ENCODE measurements at places on chromosomes 5 and 9.

GRCh38 chr9:119526698-119527097 is 157.5 kb upstream of the BRINP1 start:
- DNase-seq, result no peak

GRCh38 chr5:10310066-10310779 is 2.5 kb upstream of the CMBL start:
- DNase-seq, result no peak

DNA sequence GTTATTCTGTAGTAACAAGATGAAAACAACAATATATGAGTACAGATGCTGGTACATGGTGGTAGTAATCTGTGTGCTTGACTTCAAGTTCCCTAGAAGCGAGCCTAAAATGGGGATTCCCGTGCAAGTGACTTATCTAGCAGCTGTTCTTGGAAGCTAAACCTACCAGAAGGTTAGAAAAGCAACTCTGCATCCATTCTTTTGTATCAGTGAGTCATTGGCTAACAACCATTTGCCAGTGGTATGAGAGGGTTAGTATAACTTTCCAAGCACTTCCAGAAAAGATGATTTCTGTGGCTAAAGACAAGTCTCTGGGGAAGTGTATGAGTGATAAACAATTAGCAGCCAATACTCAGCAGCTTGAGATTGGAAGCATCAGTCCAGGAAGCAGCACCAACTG is 787.7 kb upstream of the CDH6 start:
- no peak for DNase-seq

DNA sequence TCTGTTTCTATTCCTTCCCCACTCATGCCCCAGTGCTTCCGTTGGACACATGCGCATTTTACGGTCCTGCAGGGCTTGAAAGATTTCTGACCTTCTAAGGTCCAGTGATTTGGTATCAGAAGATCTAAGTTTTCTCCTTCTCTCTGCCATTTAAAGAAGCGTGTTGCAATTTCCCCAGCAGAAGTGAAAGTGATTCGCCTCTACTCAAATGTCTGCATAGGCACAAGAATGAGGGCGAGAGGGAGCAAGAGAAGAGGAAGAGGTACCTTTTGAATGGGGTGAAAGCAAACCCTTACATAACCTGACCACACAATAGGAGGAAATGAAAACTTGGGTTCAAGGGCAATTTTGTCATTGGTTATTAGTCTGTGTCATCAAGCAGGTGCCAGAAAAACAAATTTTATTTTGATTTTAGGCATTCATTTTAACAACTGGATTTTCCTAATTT is 31.7 kb upstream of the NR3C1 start:
- peak; percentile 4 for DNase-seq

GRCh38 chr9:27041746-27042145 is 36.3 kb upstream of the LRRC19 start:
- DNase-seq, result no peak

DNA sequence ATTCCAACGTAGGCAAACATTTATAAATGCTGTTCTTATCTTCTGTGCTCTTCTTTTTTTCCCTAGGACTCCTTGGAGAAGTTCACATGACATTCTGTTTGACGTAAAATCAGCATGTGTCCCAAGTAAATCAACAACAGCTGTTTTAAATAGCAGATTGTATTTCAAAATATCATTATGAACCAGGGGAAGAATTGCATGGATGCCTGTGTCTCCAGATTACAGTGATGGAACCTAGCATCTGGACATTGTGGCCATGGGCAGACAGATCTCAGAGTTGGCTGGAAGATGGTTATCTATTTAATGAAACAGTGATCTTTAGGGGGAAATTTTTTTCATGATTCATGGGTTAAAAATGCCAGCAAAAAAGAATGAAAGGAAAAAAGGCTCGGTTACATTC is 222.0 kb downstream of the MAN2A1 start:
- DNase-seq, result no peak

- DNase-seq, result no peak
Measured at GRCh38 chr5:32108167-32108566, 66.0 kb downstream of the GOLPH3 start.

GRCh38 chr5:63555874-63556273 is 406.4 kb downstream of the HTR1A start:
- DNase-seq, result no peak

GRCh38 chr5:63726496-63726895 is 235.7 kb downstream of the HTR1A start:
- no peak for DNase-seq

DNA sequence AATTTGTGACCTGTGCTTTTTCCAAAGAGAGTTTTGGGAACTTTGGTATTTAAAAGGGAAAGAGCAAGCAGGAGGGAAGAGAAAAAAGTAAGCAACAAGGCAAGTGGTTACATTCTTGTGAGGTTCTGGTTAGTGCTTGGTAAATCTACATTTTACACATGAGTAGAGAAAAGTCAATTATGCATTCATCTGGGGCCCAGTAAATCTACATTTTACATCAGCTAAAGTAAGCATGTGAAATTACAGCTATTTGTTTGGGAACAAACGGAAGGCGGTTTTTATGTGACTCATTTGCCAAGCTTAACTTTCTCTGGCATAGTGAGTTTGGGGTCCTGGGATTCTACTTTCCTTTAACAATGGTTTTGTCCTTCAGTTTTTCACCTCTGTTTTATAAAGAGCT is 102.2 kb downstream of the SNX18 start:
- no peak for DNase-seq

- no peak for DNase-seq
Measured at GRCh38 chr9:489198-490197, 274.8 kb downstream of the DOCK8 start.

GRCh38 chr9:79629721-79630120 is 58.0 kb downstream of the TLE4 start:
- no peak for DNase-seq

- DNase-seq, result peak; percentile 38
Measured at GRCh38 chr5:71601222-71602026, 14.3 kb downstream of the MCCC2 start.

GRCh38 chr5:98206566-98206965 is 566.9 kb upstream of the RGMB start:
- no peak for DNase-seq

- no peak for DNase-seq
Measured at GRCh38 chr9:121437891-121438290, 61.8 kb downstream of the GGTA1 start.

- DNase-seq, result no peak
Measured at GRCh38 chr5:7186818-7187217, 209.1 kb upstream of the ADCY2 start.

- DNase-seq, result no peak
Measured at GRCh38 chr9:131650254-131650653, 89.6 kb downstream of the RAPGEF1 start.

DNA sequence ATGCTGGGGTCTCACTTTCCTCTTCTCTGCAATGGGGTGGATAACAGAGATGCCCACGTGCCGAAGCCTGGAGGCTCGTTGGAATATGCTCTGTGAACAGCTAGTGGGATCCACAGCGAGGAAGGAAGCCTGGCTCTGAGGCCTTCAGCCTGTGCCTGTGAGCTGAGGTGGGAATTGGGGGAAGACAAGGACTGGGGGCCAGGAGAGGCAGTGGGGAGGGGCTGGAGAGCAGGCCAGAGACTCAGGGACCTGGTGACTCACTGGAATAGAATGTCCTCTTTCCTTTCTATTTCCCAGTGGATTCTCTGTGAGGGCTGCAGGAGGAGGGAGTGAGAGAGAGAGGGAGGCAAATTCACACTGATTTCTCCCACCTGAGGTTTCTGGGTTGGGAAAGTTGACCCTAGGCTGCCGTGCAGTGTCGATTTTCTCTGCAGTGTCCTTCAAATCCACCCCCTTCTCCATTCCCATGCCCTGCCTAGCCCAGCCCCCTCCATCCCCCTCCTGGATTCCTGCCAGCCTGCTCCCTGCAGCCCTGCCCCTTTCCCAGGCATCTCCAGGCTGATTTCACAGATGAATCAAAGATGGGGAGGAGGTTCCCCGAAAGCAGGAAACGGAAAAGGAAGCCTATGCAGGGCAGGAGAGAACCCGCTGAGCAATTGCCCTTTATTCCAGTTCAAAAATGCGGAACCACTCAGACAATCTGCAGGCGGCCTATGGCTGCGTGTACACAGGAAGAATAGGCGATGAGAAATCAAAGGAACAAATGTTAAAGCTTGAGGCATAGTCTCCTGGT is 1.4 kb upstream of the SPAAR start:
- no peak for DNase-seq

- peak; percentile 33 for DNase-seq
Measured at GRCh38 chr9:122464633-122465567, 12.8 kb downstream of the OR1J1 start.

DNA sequence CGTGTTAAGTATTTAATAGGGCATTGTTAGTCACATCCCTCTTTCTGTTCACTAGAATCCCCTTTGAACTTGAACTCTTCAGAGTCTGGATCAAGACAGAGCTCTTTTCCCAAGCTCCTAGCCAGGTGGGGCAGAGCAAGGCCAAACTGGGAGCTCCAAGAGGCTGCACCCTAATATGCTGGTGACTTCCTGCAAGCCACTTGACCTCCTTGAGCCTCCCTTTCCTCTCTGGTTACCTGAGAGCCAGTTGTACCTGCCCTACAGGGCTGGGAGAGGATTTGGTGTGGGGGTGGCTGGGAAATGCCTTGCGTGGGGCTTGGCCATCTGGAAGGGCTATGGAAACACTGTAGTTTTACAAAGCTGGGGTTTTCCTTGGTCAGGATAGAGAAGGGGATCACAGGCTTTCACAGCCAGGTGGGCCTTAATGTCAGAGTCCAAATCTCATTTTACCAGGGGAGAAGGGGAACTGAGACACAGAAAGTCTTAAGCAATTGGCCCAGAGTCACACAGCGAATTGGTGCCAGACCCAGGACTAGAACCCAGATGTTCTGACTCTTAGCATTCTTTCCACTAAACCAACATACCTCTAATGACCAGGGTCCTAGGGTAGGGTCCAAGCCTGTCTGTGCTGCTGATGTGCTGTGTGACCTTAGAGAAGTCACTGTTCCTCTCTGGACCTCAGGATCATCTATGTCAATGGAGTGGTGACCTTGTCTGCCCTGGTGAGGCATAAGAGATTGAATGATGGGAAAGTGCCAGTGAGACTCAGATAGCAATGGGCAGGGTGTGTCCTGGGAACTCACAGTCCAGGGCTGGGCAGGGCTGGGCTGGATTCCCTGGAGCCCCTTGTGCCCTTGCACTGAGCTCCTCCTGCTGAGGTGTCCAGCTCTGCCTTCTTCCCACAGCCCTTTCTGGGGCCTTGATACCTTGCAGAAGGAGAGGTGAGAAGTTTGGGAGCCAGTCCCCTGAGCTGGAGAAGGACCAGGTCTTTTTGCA is 35.8 kb downstream of the GSN start:
- DNase-seq, result no peak

DNA sequence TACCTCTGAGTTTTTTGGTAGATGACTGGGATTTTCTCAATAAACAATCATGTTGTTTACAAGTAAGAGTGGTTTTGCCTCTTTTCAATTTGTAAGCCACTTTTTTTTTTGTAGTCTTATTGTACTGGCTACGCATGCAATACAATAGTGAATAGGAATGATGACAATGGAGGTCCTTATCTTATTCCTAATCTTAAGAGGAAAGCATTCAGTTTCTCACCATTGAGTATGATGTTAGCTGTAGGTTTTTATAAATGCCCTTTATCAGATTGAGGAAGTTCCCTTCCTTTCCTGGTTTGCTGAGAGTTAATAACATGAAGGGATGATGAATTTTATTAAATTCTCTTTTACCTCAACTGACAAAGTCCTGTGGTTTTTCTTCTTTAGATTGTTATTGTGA is 155.2 kb downstream of the ADAMTSL1 start:
- DNase-seq, result no peak

GRCh38 chr5:24245821-24246220 is 399.0 kb downstream of the CDH10 start:
- no peak for DNase-seq
